ENCODE measurements at places on chromosomes 12 and 14. TPM values are rescaled to one million over a fixed set of nuclear protein-coding genes. Genes with fewer than 3 reads are reported as not detected.

The DTX1 gene
- total RNA-seq, result not detected

The GALNT16 gene
- total RNA-seq, result not detected

The C12orf54 gene
- total RNA-seq, result 1.9 TPM

The LIN7A gene
- total RNA-seq, result not detected

The LMO3 gene
- total RNA-seq, result not detected

The UBC gene
- total RNA-seq, result 1,485 TPM

The PRKD1 gene
- total RNA-seq, result 7.9 TPM

The GPR65 gene
- total RNA-seq, result not detected

The DPF3 gene
- 2.1 TPM for total RNA-seq

The LARP4 gene
- total RNA-seq, result 73.6 TPM

The RNASE7 gene
- 11.8 TPM for total RNA-seq

The CABP1 gene
- not detected for total RNA-seq

The SLC6A15 gene
- 96.3 TPM for total RNA-seq

The TUNAR gene
- not detected for total RNA-seq

The TRHDE gene
- total RNA-seq, result not detected

The TAS2R46 gene
- 1.1 TPM for total RNA-seq

The ARHGEF25 gene
- total RNA-seq, result 0.83 TPM

DNA sequence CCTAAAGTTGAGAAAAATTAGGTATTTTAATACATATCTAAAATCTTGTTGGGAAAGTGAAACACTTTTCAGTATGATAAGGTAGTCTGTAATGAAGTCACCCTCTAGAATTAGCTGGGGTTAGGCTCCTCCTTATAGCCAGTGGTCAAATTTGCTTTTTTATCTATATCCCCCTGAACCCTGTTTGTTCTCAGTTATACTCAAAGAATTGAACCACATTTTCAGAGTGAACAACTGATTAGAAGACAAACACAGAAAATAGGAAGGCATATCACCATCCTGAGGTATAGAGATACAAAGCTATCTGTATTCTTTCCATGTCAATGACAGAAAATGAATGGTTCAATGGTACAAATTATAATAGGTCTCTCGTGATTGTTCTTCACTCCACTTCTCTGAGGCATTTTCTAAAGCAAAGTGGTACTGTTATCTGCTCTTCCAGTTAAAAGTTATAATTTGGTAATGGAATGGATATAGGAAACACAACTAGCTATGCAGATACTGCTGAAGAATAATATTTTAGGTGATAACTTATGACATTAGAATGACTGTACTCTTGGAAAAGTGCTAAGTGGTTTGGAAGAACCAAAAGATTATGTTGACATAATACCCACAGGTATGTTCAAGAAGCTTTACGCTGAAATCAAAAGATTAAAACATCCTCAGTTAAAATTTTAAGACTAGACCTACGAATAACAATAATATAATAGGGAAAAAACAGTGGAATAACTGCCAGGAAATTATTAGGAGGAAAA lies 27.6 kb downstream of the WASHC3 start:
- DNase-seq, result no peak

- DNase-seq, result no peak
Observed at GRCh38 chr12:113184098-113184899, 979 bp downstream of the DDX54 start.

DNA sequence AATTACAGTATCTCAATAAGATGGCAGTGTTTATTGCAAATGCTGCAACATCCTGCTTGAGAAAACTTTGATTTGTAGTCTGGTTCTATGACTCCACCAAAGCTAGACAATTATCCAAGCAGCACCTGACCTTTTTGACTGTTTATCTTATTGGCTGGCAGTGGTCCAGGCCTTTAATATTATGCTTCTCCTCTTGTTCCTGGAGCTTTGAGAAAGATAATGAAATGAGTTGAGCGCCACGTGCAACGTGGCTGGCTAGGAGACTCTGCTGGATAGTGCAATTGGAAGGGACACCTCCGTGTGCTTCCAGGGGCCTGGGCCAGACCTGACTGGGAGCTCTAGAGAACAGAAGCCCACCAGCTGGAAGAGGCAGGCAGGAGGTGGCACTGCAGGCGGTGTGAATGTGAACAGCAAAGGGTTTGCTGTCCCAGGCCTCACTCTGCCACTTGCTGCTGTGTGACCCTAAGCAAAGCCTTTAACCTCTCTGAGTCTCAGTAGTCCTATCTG lies 349.3 kb downstream of the CACNA1C start:
- DNase-seq, result no peak

DNA sequence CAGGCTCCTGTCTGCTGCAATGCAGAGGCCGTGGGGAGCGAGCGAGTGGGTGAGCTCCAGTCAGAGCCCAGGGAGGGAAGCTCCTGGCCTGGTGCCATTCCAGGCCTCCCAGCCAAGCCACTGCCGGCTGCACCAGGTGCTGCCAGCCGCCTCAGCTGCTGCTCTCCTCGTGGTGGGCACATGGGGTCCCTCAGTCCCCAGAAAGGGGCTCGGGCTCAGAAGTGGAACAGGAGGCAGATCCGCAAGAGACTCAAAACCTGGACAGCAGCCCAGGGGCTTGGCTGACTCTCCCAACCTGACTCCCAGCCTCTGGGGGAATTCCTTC lies 2.4 kb downstream of the ABCB9 start:
- no peak for DNase-seq

GRCh38 chr12:24482882-24483604 lies 465.9 kb downstream of the BCAT1 start:
- DNase-seq, result no peak

DNA sequence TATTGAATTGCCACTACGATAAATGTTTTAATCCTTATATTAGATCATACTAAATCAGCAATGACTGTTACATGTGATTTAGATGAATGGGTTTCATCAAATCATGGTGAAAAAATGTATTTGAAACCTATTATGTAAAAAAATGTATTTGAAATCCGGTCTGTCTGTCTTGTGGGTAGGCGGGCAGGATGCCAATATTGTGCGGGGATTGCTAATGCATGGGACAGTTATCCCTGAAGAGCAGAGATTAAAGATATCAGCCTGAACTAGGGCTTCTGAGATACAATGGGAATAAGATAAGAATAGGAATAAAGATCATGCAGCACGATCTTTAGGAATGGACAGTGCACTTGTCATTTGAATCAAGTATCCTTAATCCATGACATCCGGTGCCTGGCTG lies 134.0 kb downstream of the PRKCH start:
- no peak for DNase-seq

DNA sequence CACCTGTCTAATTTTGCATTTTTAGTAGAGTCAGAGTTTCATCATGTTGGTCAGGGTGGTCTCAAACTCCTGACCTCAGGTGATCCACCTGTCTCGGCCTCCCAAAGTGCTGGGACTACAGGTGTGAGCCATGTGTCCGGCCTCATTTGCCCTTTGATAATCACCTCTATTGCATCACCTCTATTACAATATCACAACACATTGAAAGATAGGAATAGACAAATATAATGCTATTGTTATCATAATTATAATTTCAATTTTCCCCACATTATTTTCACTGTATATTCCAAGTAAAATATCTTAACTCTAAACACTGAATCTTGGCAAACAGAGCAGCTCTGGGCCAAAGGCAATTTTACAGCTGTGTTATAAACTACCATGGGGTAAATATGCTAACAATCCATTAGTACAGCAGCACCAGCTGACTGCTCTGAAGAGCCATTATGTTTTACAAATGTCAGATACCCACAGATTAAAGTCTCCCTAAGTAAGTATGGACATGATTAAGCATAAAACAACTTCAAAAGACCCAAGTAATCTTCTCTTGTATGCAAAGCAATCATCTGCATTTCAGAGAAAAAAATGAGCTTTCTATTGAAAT lies 173.2 kb downstream of the MED13L start:
- DNase-seq, result no peak

DNA sequence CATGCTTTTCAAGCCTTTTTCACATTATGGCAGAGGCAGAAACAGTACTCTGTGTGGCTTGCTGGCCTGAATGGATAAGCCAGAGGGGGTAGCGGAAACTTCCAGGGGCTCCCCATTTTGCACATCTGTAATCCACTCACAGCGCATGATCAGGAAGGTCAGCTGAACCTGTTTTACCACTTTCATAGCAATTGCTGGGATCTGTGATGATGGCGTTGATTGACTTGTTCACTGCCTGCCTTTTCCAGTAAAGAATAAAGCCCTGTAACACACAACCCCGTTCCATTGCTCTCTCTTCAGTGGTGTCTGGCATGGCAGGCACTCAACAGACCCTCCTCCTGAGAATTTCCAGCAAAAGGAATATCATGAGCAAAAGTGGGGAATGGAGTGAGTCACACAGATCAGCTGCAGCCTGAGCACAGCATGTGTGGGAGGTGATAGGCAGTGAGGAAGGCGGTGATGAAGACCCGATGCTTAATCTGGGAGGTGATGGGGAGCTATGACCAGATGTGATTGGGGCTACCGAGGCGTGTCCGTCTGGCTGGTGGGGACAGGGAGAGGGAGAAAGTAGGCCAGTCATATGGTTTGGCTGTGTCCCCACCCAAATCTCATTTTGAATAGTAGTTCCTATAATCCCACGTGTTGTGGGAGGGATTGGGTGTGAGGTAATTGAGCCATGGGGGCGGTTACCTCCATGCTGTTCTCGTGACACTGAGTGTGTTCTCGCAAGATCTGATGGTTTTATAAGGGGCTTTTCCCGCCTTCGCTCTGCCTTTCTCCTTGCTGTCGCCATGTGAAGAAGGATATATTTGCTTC lies 44.7 kb upstream of the CHST11 start:
- DNase-seq, result no peak

DNA sequence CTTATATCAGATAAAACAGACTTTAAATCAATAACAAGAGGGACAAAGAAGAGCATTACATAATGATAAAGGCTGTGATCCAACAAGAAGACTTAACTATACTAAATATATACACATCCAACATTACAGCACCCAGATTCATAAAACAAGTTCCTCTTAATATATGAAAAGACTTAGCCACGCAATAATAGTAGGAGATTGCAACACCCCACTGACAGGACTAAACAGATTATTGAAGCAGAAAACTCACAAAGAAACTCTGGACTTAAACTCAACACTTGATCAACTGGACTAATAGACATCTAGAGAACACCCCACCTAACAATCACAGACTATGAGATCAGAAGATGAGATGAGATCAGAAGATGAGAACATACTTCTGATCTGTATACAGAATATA lies 5.7 kb upstream of the CLEC14A start:
- no peak for DNase-seq

DNA sequence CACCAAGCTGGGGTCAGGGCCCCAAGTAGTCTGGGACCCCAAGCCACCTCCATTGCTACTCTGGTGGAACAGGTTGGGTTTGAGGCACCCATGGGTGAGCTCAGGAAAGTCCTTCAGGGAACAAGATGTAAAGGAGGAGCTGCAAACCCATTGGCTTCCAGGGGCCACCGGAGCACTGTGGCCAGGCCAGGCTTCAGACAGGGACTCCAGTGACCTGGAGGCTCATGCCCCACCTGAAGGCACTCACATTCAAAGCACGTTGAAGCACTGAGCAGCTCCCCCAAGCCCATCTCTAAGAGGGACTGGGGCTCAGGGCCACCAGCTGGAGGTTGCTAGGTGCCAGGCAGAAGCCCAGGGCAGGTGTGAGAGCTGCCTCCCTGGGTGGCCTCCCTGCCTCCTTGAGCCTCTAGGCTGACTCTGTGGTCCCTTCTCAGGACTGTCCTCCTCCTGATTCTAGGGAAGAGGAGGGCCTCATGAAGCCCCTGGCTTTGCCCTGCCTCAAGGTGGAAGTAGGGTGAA lies 49.1 kb downstream of the FAM222A start:
- DNase-seq, result no peak

GRCh38 chr12:49428793-49429192 lies 61.5 kb downstream of the SPATS2 start:
- peak; percentile 56 for DNase-seq

- no peak for DNase-seq
Observed at GRCh38 chr12:116059904-116060303, 217.6 kb downstream of the MED13L start.

DNA sequence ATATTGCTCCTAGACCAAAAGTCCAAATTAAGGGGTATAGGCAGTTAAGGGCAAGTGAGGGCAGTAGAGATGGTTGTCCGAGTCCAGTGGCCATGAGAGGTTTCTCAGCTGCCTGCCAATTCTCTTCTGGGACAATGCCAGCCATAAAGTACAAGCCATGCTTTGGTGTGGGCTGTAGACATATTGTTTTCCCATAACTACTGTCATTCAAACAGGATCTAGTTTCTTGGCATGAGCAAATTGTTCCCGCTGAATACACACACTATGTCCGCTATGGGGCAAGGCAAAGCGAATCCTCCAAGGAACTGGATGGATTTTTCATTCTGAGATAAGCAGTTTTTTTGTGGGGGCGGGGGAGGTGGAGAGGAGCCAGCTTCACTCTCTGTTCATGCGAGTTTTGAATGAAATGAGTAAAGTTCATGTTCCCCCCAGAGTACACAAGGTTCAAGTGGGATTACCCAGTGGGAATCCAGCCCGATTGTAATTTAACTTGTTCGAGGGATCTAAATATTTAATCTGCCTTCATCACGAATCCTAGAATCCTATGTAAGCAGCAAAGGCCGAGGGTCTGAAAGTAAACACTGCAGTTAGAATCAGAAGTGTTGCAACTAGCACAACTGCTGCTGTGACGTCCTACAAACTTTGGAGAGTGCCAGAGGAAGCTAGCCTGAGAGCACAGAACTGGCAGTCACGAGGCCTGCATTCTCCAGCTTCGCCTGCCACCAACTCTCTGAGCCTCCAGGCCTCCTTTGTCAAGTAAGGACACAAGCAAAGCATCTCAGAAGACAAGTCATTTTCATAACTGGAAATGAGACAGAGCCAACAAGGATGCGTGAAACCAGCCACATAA lies 137.0 kb downstream of the CRADD start:
- DNase-seq, result no peak

GRCh38 chr12:52087961-52088820 lies 8.7 kb downstream of the SMIM41 start:
- DNase-seq, result no peak

- DNase-seq, result no peak
Observed at GRCh38 chr12:60042835-60043234, 447.0 kb downstream of the SLC16A7 start.

- DNase-seq, result no peak
Observed at GRCh38 chr12:48866052-48866711, 512 bp upstream of the RND1 start.

- no peak for DNase-seq
Observed at GRCh38 chr12:47237751-47238211, 158.0 kb upstream of the AMIGO2 start.

GRCh38 chr12:14264778-14265177 lies 100.7 kb upstream of the ATF7IP start:
- DNase-seq, result peak; percentile 50

DNA sequence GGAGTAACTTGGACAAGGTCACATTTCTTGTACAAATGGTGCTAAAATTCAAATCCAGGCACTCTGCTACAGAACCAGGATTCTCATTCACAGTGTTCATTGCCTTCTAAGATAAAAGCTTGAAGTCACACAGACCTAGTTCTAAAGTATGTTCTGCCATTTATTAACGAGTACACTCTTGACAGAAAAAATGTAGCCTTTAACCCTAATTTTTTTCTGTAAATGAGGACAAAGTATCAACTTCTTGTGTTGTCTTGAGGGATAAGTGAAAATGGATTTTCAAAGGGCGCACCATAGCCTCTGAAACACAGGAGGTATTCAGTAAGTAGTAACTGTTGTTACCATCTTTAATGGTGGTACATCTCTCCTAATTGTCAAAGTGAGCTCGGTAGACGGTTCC lies 379.8 kb upstream of the FLRT2 start:
- DNase-seq, result no peak

Data from MCF 10A (cell line).